Fibroblast of lung (primary cell): ENCODE measurements at places on chromosomes 11 and 22.

DNA sequence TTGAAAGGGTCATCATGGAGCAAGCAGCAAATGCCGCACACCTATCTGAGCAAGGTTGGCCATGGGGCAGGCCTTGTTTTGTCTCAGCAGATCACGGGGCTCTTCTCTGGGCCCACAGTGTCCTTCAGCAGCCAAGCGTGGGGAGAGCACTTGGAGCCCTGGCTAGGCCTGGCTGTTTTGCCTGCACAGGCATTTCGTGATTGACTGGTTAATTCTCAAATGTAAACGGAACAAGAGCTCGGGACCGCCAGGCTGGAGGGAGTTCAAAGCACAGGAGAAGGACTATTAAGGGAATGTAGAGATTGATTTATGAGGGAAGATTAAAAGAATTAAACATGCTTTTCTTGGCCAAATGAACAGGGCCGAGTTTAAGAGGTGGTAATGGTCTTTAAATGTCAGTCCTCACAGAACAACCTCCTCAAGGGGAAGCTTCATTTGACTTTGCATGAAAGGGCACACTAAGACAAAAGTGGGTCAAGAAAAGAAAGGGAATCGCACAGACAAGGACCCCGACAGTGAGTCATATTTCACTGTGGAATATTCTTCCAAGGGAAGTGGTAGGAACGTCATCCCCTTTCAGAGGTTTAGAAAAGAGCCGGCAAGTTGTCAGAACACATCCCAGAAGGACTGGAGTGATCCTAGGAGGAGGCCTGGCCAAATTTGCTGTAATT lies 20.7 kb downstream of the SPON1 start:
- DNase-seq, result peak; percentile 76

DNA sequence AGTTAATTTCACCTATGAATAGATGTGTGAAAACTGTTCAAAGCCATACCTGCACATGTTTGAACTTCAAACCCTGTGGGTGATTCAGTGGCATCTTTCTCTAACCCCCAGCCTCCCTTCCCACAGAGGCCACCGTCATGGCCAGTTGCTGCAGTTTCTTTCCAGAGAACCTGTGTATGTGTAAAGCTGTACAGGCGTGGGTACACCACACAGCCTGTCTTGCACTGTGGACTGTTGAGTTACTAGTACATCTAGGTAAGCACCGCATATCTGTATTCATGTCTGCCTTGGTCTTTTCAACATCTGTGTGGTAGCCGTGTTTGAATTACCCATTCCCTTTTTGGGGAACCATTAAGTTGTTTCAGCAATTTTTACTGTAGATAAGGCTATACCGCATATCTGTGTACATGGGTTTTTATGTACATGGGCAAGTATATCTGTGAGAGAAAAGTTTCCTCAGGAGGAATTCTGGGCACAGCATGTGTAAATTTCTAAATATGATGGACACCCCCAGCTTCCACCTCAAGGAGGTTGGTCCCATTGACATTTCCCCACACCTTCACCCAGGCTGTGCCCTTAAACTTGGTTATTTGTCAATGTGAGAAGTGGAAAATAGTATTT lies 13.9 kb downstream of the NEAT1 start:
- no peak for DNase-seq

DNA sequence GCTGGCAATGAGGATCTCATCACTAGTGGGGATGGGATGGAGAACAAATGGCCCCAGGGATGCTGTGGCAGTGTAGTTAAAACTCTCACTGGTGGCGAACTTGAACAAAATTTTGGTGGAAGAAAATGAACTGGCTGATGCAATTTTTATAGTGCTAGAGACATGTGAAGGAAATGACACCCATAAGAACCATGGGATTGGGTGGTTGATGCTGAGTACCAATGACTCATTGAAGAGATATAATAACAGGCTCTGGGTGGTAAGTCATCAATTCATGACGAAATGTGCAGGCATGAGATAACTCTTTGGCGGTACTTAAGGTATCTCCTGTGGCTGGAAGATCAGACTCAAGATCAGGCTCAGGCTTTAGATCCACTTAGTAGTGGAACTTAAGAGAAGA lies 172.9 kb upstream of the DDI1 start:
- peak; percentile 63 for DNase-seq

DNA sequence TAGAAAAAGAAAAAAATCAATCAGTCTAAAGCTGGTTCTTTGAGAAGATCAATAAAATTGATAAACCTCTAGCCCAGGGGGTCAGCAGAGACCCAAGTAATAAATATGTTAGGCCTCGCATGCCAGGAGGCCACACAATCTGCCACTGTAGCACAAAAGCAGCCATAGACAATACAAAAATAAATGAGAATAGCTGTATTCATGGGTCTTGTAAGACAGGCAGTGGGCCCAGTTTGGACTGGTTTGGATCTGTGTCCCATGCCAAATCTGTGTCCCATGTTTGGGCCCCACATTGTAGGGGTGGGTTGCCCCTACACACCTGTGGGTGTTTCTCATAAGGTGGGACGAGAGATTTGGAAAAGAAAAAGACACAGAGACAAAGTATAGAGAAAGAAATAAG lies 6.6 kb upstream of the PLAAT4 start:
- no peak for DNase-seq

GRCh38 chr11:118691926-118692830 lies 12.7 kb upstream of the TREH start:
- DNase-seq, result peak; percentile 59

GRCh38 chr11:63866211-63866610 lies 27.3 kb downstream of the MARK2 start:
- DNase-seq, result peak; percentile 80

- DNase-seq, result no peak
Observed at GRCh38 chr11:16986434-16987204, 27.6 kb downstream of the PLEKHA7 start.

DNA sequence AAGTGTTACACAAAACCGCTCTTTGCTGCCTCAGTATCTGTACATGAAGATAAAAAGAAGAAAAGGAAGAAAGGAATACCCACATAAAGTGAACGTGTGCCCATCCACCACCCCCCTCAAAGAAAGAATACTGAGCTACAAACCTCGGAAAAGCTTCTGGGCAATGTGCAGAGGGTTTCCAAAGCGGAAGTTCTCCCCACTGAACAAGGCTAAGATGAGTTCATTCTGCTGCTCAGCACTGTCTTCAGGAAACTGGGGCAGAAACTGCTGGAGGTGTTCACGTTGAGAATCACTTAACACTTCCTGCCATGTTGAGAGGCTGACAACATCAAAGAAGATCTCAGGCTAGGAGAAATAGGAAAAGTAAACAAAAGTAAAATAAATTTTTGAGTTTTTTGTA lies 6.9 kb downstream of the NFRKB start:
- DNase-seq, result no peak

DNA sequence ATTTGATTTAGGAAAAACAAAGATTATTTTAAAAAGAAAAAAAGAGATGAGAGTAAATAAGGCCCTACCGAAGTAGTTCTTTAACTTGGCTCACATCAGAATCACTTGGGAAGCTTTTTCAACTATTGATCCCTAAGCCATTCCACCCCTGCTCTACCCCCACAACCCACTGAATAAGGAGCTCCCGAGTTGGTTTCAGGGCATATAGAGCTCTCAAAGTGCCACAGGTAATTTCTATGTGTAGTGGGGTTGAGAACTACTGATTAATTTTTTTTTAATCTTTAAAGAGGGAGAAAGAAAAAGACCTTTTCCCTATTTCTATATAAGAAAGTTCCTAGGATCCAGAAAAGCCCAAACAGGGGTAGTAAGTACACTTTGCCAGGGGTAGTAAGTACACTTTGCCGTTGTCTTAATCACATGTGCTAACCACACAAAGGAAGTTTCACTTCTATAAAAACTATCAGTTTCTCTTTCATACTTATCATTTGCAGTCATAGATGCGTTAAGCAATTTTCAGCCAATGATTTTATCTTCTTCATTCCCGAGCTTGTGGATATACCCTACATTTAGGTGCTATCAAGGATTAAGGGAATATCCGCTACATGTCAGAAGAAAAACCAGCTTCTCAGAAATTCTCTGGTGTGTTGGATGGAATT lies 108.4 kb upstream of the ZC3H12C start:
- no peak for DNase-seq

GRCh38 chr22:46754110-46754799 lies 8.2 kb upstream of the TBC1D22A start:
- peak; percentile 93 for DNase-seq

GRCh38 chr11:114160894-114161293 lies 101.4 kb downstream of the ZBTB16 start:
- DNase-seq, result peak; percentile 53

- peak; percentile 51 for DNase-seq
Observed at GRCh38 chr22:43385770-43386641, 25.8 kb upstream of the MPPED1 start.
